Stimulated activated CD4-positive, alpha-beta T cell treated with anti-CD3 and anti-CD28 coated beads, Interleukin-2, amount 100 ng/mL, for 48 hours (primary cell): ENCODE measurements at places on chromosomes 13 and 19.

GRCh38 chr13:71261256-71261655 is 605.7 kb downstream of the DACH1 start:
- no peak for DNase-seq

DNA sequence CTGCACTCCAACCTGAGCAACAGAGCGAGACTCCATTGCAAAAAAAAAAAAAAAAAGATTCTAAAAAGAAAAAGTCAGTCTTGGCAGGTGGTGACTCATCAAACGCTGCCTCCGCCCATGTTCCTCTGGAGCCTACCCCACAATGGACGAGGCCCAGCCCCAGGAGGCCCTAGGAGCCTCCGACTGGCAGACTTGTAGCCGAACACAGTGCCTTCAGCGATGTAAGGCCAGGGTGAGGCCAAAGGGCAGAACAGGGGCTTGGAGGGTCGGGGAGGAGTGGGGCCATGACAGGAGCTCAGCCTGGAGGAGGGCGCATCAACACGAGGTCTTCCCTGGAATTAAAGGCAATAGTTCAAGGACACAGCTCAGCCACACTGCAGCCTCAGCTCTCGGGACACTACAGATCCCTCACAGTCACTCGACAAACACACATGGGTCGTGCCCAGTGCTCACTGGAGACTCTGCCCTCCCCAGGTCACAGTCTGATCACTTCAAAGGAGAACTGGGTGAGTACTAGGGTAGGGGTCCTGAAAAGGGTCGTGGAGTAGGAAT is 5.1 kb downstream of the USE1 start:
- no peak for DNase-seq

DNA sequence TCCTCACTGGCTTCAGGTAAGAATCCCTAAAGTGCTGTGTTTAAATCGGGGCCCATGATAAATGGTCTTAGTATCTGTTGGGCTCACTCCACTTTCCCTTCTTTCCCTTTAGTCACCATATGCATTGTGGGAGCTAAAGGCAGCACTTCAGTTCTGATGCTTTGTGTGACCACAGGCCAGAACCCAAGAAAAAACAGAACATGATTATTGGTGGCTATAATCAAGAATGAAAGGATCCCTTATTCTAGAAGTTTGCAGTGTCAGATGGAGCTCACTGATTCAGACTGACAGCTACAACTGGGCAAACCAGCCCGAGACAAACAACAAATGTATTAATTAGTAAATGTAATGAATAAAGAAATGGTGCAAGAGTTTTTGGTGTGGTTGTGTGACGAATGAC is 57.3 kb upstream of the POMP start:
- no peak for DNase-seq

DNA sequence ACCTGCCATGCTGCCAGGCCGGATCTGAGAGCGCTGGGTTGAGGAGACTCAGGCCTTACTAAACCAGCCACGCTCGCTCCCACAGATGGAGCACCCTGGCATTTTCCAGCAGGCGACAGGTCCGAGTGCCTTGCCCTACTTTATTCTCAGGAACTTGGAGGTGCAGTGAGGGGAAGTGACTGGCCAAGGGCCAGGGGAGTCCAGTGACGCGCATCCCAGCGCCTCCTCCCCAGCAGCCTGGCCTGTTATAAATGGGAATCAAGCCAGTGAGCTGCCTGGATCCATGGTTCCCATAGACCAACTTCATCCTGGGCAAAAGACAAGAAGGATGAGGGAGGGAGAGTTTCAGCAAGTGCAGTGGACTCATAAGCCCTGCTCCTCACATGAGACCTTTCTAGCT is 35.5 kb downstream of the TMED1 start:
- no peak for DNase-seq

DNA sequence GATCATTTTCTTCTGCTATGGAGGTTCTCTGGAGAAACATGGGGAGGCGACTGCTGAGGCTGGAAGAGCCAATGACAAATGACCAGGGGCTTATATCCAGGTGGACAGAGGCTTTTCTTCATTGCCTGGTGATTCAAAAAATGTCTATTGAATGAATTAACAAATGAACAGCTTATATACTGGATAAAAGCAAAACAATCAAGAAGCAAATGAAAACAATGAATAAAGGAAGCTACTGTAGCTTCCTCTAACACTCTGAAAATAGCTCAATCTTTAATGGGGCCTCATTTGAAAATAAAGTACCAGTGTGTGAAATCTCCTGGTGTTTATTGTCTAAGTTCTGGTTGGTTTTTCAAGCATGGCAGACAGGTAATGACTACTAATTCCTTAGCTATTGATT is 167.5 kb upstream of the TMTC4 start:
- no peak for DNase-seq

GRCh38 chr13:75076476-75076875 is 405.5 kb downstream of the TBC1D4 start:
- DNase-seq = no peak

GRCh38 chr19:39299832-39300231 is 3.6 kb downstream of the IFNL1 start:
- no peak for DNase-seq

DNA sequence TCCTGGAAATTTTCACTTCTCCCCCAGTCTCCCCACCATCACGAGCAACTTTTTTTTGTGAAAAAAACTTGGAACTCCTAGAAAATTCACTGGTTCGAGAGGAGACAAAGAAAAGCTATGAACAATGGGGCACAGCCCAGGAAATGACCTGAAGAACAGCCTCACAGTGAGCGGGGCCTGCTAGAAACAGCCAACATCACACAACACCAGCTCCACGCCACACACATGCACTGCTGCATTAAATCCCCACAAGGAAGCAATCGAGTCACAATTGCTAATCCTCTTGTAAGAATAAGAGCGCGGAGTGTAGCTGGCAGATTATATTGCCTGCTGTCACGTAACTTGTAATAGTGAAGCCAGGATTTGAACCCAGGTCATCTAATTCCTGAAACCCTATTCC is 48.8 kb downstream of the SLC7A1 start:
- DNase-seq = no peak

- DNase-seq = no peak
Measured at GRCh38 chr19:17281391-17282304, at the start of gene ANKLE1. TSS of gene ANKLE1 (plus strand) at chr19:17281901. CDS start at chr19:17281921, 20 bp downstream.

- DNase-seq = no peak
Measured at GRCh38 chr13:96273196-96273595, 183.3 kb downstream of the HS6ST3 start.

- DNase-seq = no peak
Measured at GRCh38 chr19:16834747-16835146, 5.5 kb downstream of the SIN3B start.

GRCh38 chr19:56372281-56372680 is 21.1 kb downstream of the ZNF582 start:
- no peak for DNase-seq

DNA sequence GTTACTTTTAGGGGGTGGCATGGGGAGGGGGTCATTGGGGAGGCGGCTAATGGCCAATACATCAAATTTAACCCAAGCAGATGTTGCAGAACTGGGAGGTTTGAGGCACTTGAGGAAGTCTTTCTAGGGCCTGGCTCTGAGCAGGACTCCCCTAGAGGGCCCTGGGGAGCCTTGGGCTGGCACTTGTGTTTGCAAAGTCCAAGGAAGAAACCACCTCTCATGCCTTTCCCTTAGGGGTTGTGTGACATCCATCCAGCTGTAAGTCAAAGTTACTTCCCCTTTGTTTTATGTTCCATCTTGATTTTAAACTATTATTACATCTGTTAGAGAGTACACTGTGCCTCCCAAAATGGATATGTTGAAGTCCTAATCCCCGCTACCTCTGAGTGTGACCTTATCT is 159.9 kb downstream of the KATNAL1 start:
- DNase-seq = no peak

DNA sequence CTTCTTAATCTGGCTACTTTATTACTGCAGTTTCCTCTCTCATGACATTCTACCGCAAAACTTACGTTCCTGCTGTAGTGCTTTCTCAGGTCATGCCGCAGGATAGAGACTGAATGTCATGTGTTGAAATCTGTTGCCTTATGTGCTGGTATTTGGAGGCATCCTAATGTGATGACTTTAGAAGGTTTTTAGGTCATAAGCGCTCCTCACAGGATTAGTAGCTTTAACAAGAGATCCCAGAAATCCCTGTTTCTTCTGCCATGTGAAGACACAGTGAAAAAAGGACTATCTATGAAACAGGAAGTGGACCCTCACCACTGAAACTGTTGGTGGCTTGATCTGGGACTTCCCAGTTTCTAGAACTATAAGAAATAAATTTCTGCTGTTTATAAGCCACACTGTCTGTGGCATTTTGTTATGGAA is 209.3 kb downstream of the LACC1 start:
- no peak for DNase-seq

DNA sequence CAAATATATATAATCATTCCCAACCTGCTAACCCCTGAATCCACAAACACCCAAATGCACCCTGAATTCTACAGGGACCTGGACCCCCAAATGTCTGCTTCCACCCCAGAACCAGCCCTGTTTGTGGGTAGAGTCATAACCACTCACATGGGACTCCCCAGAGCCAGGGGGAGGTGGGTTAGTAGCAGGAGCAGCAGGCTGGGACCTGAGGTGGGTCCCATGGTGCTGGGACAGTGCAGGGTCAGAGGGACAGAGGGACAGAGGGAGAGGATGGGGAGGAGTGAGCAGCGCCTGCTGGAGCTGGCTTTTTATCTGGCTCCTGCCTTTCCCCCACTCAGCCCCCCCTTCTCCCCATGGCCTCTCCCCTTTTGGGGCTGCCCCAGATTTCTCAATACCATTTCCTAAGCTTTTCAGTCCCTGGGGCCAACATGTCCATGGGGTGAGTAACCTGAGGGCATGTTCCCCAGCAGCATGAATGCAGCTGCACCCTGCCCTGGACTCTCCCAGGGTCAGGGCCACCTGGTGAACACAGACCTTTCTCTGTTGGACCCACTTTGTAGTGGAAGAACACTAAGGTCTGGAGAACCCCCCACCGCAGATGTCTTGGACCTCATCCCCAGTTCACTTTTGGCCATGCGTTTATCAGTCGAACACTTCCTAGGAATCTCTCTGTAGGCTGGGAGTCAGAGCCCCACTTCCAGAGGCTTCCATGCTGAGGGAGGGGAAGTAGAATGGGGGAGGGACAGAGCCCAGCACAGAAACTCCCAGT is at the start of gene C3:
Gene C3, minus strand, starts transcription at position 282 of the 769 bp plus-strand sequence. Its CDS starts 61 bp downstream, at position 221.
- no peak for DNase-seq

GRCh38 chr19:21838646-21839045 is 2.7 kb upstream of the ZNF43 start:
- DNase-seq = no peak

DNA sequence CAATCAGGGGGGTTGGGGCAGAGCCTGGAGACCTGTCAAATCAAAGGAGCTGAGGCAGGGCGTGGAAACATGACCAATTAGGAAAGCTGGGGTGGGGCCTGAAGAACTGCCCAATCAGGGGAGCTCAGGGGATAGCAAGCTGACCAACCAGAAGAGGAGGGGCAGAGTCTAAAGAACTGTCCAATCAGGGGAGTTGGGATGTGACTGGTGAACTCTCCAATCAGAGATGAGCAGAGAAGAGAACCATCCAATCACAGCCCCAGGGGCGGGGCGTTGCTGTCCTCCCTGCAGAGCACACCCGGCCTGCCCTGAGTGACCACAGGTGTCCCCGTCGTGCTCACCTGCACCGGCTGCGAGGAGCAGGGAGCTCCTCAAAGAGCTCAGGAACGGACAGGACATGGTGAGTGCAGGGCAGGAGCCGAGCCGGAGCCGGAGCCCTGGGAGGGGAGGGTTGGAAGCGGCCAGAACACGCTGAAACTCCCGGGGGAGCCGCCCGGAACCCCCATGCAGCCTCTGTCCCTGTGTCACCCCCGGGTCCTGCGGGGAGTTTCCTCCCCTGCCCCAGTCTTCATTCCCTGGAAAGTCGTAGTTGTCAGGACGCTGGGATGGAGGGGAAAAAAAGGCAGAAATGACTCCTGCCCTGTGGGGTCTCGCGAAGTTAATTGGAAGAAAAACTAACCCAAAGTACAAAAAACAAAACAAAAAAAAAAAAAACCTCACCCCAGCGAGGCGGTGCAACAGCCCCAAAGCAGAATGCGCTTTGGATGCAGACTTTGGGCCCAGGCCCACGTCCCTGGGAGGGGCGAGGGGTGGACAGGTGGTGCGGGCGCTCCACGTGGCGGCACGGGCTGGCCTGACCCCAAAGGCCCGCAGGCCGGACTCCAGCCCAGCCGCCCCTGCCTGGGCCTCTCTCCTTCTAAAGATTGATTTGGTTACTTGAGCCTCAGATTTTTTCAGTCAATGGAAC is at the start of gene ZNF556:
Gene ZNF556, plus strand, starts transcription at position 311 of the 967 bp plus-strand sequence. Its CDS starts 87 bp downstream, at position 398.
- no peak for DNase-seq

GRCh38 chr19:5345895-5346386 is 5.3 kb upstream of the PTPRS start:
- no peak for DNase-seq

DNA sequence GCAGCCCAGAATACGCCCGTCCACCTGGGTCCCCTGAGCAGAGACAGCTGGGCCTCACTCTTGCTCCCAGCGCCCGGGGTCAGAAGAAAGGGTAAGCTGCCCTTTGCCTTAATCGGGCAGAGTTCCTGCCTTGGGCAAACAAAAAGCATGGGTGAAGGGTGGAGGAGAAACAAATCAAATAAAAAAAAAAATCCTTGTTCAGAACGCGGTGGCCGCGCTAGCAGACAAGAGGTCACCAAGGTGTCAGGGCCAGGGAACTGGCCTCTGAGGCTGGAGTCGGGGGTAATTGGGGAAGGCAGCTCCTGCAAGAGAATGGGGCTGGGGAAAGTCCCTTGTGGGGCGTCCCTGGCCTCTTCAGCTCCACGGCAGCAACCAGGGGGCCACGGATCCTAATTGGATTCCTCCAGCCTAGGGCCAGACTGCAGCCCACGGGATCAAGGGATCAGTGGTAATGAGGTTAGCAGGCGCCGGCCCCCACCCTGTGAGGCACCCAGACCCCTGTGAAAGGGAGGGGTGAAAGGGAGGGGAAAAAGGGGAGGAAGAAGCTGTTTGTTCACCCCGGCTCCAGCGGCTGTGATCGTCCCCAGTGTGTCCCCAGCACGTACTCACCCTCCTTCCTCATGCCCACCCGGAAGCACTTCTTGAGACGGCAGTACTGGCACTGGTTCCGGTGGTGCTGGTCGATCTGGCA is 5.5 kb downstream of the NR2F6 start:
- DNase-seq = no peak
